ENCODE measurements at places on chromosomes 1 and 21.

GRCh38 chr1:108595507-108595906 is 35.6 kb downstream of the EEIG2 start:
- DNase-seq: no peak

GRCh38 chr1:9038338-9038650 is 12.1 kb upstream of the SLC2A7 start:
- no peak for DNase-seq

GRCh38 chr1:51926171-51926812 is 47.8 kb upstream of the NRDC start:
- DNase-seq: no peak

GRCh38 chr1:213976665-213977485 is 10.9 kb upstream of the PROX1 start:
- DNase-seq: no peak

DNA sequence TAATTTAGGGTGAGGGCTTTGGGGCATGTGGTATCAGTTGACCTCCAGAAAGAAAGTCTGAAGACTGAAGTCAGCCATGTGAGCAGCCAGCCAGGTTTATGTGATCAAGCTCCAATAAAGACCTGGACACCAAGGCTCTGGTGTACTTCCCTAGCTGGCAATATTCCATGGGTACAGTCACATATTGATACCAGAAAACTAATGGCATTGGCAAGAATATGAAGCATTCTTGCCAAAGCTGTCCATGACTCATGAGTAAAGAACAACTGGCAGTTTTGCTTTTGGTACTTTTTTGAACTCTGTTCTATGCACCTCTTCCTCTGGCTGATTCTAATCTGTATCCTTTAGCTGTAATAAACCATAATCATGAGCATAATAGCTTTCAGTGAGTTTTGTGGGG is 415.3 kb upstream of the CAMK1G start:
- DNase-seq: no peak

- DNase-seq: no peak
Measured at GRCh38 chr1:189992856-189993255, 484.8 kb downstream of the BRINP3 start.
